ENCODE measurements at places on chromosomes 2 and 18. TPM values are rescaled to one million over a fixed set of nuclear protein-coding genes. Genes with fewer than 3 reads are reported as not detected.

GRCh38 chr2:214035091-214035852, 375.6 kb upstream of the VWC2L start:
- no peak for DNase-seq

DNA sequence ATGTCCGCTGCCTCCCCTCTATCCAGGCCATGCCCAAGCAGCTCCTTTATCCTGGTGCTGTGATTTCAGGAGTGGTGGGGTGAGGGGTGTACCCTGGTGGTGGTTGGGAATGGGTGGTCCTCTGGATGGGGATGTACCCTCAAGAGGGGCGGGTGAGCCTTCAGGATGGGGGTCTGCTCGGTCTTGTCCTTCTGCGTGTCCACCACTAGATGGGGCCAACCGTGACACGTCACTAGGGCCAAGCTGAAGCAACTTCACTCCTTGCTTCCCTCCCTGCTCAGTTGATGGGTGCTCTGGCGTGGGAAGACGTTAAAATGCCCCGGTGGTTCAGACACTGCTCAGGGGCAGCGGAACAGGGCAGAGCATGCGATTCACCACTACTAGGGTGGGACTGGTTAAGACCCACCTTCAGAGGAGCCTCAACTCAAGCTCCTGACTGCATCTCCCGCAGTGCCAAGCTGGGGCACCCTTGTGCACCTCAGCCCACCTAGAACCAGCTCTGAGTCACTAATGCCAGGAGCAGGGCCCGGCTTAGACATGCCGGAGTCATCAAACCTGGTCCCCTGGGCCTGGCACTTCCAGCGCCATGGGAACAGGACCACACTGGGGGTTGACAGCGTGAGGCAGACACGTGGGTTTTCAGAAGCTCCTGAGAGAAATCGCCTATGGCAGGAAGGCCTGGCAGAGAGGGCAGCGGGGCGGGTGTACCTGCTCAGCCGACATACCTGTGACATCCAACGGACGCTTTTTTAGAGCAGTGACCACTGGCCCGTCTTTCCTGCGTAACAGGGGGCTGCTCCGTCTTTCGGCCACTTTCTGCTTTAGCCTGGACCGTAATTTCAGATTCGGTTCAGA, 256.7 kb downstream of the HDAC4 start:
- DNase-seq: peak; percentile 21

GRCh38 chr2:27829791-27830190, 58.3 kb downstream of the MRPL33 start:
- no peak for DNase-seq

DNA sequence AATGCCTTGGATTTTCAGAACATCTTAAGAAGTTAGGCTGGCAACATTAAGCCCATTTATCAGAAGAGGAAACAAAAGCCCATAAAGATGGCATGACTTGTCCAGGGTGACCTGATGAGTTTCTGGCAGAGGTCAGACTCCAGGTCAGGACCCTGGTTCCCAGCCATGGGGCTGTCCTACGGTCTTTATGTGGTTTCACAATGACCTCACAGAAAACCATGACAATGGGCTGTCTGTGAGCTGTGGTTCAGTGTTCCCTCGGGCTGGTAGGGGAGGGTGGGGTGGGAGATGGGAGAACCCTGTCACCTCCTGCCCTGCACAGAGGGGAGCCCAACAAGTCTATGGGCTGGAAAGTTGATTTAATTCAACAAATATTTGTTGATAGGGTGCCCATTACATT, 101.8 kb downstream of the LOXHD1 start:
- DNase-seq: no peak

ARL5A gene
- 24.9 TPM for polyA plus RNA-seq

KIF5C gene
- polyA plus RNA-seq: 0.12 TPM

ADCY3 gene
- polyA plus RNA-seq: 41.1 TPM

FBXO41 gene
- polyA plus RNA-seq: 2.7 TPM

MEP1B gene
- polyA plus RNA-seq: not detected

OXER1 gene
- 0.37 TPM for polyA plus RNA-seq
